D341Med (cell line): ENCODE measurements at places on chromosomes 11 and 22.

- peak; percentile 8 for DNase-seq
Measured at GRCh38 chr11:69698362-69698761, 5.5 kb downstream of the FGF19 start.

- DNase-seq: no peak
Measured at GRCh38 chr11:70583781-70584218, 185.5 kb downstream of the CTTN start.

DNA sequence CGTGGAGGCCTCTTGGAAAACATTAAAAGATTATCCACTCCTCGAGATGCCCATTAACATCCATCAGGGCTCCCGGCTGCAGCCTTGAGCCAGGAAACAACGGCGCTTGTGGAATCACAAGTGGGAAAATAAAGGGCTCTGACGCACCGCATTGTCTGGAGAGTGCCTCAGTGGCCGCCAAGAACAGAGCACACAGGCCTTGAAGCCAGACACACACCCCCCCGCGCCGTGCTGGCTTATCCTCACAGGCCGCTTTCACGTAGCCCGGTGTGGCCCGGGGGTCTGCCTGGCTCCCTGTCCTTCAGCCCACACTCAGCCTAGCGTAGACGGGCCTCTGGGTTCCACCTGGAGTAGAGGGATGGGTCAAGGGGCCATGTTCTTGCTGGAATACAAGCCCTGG lies 1020.5 kb downstream of the BRD1 start:
- no peak for DNase-seq

DNA sequence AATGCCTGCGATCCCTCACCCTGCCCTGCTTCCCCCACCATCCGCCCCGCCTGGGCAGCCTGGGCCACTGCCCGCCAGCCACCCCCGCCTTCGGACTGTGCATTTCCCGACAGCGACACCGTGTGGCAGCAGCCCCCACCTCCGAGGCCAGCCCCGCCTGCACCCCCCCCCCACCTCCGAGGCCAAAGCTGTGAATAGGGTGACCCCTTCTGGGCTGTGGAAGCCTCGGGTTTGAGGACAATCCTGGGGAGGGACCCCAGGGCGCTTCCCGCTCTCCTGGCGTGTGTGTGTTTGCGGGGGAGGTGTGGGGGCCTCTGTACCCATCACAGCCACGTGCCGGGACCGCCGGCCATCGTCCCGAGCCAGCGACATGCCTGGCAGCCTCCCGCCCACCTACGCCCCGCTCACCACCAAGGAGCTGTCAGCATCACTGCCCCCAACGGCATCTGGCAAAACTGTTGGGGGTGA lies 33.8 kb upstream of the PPARA start:
- peak; percentile 94 for DNase-seq

GRCh38 chr11:2525941-2526807 lies 81.4 kb downstream of the KCNQ1 start:
- DNase-seq: no peak

DNA sequence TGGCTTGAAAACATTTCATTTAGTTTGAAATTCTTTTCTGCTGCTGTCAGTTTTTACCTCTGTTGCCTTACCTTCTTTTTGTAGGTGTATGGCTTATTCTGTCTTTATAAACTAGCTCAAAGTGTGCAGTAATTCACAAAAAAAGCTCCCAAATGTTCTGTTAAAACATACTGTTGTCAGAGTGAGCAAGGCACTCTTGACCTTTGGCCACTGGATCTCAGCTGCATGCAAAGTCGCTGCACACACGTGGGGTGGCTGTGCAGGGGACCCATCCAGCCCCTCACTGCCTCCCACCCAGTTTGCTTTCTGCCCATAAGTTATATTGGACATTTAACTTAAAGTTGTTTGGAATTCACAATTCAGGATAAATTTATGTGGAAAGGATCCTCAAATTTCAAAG lies 92.2 kb downstream of the AMOTL1 start:
- DNase-seq: no peak

- DNase-seq: no peak
Measured at GRCh38 chr11:46252373-46252914, 25.0 kb upstream of the CREB3L1 start.

DNA sequence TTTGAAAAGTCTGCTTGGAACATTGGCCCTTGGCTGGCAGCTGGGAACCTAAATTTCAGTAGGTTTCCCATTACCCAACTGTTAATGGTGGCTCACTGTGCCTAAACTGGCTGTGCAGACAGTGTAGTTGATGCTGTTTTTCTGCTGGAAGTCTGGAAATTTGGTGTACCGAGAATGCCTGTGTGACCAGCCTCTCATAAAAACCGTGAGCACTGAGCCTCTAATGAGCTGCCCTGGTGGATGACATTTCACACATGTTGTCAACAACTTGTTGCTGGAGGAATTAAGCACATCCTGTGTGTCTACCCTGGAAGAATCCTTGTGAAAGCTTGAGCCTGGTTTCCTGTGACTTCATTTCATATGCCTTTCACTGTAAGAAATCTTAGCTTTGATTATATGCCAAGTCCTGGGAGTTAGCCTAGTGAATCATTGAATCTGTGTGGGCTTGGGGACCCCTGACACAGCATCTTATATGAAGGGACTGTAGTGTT lies 131.1 kb downstream of the LDLRAD3 start:
- DNase-seq: no peak
